Coronary artery (tissue), 2 donors: ENCODE measurements at places on chromosomes 2 and 18.
A peak's percentile ranks its signal among the peaks of the same experiment; 100 is the strongest.

GRCh38 chr2:21267232-21267835 lies 143.6 kb downstream of the TDRD15 start:
- no peak for DNase-seq

GRCh38 chr2:19548116-19548515 lies 189.7 kb upstream of the OSR1 start:
- DNase-seq, result no peak

DNA sequence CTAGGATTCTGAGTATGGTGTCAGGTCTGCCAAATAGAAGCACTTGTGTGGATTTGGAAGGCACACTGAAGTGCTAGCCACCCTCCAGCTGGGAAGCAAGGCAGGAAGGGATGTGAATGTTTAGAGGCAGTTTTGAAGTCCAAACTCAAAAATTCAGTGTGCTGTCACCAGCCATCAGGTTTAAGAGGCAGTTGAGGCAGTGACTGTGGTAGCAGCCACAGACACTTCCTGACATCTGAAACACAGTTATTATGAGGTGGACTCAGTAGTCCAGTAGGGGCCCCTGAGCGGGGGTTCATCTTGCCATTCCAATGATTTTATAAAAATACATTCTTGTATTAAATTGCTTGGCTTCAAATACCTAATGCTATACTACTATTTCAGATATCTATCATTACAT lies 13.4 kb upstream of the DOCK10 start:
- DNase-seq, result no peak

DNA sequence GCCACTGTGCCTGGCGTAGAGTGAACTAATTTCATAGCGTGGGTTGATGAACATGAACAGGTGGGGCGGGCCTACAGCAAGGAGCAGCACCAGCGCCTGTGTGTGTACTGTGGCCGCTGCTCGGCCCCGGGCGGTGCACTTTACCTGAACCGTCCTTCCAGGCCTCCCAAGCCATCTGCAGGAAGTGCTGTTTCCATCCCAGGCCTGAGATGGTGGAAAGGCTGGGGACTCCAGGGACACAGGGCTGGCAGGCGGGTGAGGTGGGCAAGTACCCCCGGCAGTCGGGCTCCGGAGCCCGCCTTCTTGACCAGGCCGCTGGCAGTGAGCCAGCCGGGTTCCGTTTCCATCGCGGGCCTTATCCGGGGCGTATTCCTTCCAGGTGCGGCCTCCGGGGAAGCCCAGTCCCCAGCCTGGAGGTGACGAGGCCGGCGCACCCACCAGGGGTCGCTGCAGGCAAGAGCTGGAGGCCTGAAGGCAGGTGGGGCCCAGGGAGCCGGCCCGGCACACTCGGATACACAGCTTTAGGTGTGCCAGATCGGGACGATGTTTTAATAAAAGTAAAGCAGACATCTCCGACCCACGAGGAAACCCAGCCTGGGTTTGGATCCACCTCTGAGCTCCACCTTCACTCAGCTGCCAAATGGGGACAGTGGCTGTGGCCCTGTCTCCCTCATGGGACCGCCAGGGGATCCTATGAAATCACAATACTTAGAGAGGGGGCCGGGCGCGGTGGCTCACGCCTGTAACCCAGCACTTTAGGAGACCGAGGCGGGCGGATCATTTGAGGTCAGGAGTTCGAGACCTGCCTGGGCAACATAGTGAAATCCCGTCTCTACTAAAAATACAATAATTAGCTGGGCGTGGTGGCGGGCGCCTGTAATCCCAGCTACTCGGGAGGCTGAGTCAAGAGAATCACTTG lies 22.7 kb upstream of the PDIA6 start:
- no peak for DNase-seq

DNA sequence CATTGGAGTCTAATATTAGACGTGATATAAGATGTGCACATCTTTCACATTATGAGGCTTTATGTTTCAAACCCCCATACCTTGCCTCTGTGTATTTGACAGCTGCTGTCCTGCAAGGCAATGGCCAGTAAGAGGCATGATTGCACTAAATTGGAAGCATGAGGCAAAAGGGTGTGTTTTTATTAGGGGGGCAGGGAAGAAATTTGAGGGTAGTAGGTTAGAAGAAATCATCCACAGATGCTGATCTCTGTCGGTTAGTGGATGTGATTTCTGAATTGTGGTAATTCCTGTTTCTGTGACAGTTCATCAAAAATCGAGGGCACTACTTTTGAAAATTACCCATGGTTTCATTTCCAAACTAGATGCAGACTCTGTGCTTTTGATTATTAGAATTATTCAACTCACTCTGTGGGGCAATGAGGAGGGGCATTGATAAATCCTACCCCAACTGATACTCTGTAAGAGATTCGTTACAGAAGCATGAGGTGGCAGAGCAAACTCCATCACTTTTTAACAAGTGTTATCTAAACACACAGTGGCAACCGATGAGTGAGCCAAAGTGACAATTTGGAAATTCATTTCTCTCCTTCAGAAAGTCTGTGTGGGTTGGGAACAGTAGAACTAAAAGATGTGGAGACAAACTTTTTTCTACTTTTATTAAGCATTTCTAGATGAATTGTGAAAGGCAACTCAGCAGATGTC lies 453.0 kb downstream of the ARHGAP15 start:
- no peak for DNase-seq

- no peak for DNase-seq
Measured at GRCh38 chr18:48985161-48985560, 34.4 kb upstream of the SMAD7 start.

DNA sequence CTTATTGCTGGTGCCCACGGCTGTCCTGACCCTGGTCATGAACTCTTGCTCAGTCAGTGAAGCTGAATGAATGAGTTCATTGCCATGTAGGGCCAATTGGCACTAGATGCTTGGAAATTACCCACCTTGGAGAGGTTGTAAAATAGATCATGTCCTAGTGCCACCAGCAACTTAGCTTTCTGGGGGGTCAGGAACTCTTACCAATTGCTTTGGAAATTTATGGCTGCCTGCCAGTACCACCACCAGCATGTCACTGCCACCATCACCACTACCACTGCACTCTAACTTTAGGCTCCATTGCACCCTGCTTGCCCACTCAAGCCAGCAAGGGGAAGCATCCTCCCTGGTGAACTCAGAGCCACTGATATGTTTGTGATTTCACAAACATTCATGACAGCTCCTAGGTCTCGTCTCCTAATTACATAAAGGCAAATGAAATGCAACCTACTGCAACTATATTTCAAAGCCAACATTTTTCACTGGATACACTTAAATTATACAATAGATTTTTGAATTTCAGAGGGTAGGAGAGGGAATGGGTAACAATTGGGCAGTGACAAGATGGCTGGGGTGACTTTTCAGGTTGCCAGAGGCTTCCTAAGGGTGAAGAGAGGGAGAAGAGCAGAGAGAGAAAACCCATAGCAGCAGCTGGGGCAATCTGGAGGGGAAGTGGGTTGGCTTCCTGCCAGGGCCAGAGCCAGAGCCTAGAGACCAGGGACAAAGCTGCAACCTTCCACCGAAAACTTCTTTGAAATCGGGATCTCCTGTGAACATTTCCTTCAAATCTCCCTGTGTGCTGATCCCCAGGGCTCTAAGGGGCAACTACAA lies 3.5 kb upstream of the EMILIN1 start:
- no peak for DNase-seq

DNA sequence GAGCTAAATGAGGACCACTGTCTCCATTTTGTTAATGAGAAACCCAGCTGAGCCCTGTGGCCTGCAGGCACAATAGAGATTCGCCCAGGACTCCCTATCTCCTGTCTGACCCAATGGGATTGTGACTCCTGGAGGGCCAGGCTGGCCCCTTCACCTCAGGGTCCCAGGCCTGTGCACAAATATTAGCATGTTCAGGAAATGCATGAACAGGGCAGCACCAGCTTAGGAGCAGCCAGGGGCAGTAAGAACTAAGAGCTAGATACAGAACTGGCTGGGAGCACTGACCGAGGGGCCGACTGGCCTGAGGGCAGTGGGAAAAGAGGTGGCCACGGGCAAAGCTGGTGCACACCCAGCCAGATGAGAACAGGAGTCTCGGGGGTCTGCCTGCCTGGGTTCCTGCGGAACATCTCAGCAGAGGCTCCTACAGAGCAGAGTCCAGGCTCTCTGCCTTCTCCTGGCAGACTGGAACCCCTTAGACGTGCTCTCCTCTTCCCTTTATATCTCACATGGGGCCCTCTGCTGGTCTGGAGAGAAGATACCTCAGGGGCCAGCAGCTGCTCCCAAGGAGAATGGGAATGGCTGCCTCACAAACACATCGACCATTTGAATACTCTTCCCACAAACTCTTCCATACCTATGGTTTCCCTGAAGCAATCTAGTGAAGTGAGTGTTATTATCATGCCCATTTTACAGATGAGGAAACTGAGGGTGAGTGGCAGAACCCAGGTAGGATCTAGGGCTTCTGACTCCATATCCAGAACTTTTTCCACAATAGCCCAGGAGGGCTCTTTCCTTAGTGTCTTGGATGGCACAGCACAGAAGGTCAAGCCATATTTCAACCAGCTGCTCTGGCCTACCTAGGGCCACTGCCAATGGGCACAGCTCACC lies 77.6 kb upstream of the OTOF start:
- no peak for DNase-seq

- DNase-seq, result no peak
Measured at GRCh38 chr18:7116792-7117389, 706 bp downstream of the LAMA1 start.

GRCh38 chr2:88078643-88079172 lies 11.1 kb downstream of the SMYD1 start:
- no peak for DNase-seq

GRCh38 chr18:2168022-2168421 lies 403.3 kb downstream of the METTL4 start:
- no peak for DNase-seq

GRCh38 chr2:237669628-237670392 lies 42.4 kb downstream of the LRRFIP1 start:
- peak; percentile 91 for DNase-seq

DNA sequence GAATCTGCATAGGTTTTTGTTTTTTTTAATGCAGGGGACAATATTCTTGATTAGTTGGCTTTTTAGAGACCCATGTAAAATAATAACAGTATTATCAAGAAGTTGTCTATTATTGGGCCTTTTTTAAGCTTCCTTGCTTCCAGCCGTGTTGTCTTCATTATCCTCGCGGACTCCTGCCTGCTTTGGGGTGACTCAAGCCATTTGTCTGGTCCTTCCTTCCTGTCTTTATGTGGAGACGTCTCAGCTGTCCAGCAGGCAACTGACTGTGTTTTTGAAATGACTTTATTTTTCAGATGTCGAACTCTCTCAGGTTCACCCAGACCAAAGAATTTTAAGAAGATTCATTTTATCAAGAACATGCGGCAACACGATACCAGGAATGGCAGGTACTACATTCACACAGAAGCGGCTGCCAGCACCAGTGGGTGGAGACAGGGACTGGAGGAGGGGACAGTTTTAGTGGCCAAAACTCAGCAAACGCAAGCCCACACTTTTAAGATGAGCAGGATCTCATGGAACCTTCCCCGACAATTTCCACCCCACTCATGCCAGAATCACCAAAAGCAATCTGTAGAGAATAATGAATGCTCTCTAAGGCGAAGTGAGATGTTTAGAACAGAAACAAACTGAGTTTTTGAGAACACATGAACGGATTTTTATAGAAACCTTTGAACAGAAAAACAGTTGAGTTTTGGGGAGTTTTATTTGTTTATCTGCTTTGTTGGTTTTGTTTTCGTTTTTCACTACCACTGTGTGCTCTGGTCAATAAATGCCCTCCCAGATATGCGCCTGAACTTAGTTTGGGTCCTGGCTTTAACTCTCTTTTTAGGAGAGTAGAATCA lies 59.1 kb downstream of the CABLES1 start:
- no peak for DNase-seq

DNA sequence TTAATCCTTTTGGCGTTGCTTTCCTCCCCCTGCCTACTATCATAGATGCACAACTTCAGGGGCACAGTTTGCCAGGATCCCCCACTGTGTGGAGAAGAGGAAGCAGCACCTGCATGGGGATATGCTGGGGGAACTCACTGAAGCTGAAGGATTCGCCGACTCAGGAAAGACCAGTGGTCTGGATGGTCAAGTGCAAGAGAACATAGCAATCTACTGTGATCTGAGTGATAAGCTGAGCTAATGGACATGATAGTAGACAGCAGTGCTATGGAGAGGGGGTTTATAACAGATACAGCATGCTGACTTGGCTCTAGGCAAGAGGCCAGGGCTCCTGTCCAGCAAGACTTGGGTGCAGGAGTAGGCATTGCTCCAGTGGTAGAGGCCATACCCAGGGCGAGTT lies 124.4 kb upstream of the NRP2 start:
- DNase-seq, result no peak

DNA sequence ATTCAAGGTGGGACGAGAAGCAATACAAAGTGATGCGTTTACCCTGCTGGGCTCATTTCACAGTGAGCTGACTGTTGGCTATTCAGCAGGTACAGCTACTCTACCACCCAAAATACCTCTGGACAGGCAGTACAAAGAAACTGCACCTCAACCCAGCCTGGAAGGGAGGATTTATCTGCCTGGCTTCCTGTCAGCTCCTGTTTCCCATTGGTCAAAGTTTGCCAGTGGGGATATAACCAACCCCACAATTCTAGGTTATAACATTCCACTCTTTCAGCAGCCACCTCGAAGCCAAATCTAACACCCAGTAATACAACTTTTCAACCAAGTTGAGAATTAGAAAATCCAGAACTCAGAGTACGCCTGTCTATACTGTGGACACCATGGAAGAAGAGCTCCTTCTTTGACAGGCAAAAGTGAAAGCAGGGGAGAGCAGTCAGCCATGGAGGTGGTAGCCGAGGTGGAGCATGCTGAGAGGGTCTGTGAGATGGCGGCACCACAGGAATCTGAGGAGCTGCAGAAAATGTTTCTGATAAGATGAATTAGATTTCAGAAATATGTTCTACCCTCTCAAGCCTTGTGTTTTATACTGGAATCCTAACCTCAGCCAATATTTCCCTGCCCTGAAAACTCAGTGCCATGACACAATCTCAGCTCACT lies 10.8 kb downstream of the DUSP19 start:
- no peak for DNase-seq

DNA sequence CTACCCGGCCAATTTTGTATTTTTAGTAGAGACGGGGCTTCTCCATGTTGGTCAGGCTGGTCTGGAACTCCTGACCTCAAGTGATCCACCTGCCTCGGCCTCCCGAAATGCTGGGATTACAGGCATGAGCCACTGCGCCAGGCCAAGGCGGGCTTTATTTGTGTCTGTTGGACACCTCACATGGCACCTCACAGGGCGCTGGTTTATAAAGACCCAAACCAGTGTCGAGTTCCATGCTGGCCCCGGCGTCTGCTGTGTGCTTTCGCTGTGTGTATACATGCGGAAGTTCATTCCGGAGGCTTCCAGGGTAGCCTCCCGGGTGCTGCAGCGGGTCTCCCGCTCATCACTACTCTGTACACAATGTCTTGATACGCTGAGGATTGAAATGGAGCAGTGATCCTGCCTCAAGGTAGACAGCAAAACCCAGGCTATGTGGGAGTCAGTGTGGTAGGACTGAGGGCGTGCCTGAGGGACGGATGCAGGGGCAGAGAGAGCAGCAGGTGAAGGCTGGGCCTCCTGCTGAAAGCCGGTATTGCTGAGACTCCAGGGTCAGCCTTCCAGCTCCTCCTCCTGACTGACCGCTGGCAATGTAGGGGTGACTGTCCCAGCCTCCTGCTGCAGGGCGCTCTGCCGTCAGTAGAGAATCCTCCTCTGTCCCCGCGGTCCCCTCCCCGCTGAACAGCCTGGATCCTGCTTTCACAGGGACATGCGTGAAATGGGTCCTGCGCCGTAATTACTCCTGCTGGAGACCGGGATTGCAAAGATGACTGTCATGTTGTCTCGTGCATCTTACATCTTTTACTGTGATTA lies 22.7 kb downstream of the LDLRAD4 start:
- peak; percentile 49 for DNase-seq
